AML-193 (cell line): ENCODE measurements at places on chromosomes 11 and 22.

DNA sequence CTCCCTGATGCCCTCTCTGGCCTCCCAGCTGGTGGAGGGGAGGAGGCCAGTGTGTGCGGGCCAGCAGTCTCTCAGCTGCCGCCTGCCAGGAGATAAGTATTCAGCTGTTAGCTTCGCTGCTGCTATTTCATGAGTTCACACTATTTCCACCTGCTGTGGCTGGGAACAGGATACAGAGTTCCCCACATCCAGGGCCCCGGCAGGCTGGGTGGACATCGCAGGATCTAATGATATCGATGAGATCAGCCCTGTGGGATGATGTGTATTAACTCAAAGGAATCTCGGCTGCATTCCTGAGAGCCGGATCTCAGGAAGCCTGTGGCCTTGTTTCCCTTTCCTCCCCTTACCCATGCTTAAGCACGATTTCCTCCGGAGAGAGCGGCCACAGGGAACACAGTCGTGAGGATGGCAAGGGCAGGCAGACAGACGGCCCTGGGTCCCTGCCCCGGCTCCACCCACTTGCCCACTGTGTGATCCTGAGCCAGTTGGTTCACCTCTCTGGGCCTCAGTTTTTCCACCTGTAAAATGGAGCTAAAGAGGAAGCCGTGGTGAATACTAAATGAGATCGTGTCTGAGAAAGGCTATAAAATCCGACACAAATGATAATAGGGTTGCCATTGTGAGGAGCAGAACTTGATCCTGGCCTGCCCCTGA is 6.5 kb upstream of the PVALB start:
- DNase-seq, result no peak

DNA sequence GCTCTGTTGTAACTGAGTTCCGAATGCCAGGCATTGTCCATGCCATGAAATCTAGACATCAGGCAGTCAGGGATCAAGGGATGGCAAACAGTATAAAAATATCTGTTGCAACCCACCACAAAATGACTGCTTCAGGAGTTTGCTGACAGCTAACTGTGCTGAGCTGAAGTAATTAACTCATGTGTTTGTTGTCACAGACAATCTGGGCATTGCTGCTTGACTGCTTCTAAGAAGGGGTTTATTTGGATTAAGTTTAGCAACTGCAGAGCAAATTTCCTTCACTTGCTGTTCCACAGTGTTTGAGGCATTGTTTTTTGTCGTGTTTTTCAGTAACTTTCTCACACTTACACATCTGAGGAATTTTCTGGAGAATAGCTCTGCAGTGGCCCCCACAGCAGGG is 30.4 kb downstream of the BSX start:
- DNase-seq, result no peak

DNA sequence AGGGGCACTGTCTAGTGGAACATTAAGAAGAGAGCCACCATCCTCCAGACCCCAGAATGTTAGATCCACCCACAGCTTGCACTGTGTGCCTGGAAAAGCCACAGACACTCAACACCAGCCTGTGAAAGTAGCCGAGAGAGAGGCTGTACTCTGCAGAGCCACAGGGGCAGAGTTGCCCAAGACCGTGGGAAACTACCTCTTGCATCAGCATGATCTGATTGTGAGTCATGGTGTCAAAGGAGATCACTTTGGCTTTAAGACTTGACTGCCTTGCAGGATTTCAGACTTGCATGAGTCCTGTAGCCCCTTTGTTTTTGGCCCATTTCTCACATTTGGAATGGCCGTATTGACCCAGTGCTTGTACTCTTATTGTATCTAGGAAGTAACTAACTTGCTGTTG is 115.9 kb upstream of the CCDC179 start:
- DNase-seq, result peak; percentile 35

GRCh38 chr11:2762451-2762850 is 62.7 kb upstream of the KCNQ1OT1 start:
- DNase-seq, result no peak

- no peak for DNase-seq
These were observed 3.7 kb upstream of the MTFP1 start for GRCh38 chr22:30421695-30422480.

- DNase-seq, result no peak
These were observed 22.2 kb upstream of the ACR start for GRCh38 chr22:50715776-50716175.

DNA sequence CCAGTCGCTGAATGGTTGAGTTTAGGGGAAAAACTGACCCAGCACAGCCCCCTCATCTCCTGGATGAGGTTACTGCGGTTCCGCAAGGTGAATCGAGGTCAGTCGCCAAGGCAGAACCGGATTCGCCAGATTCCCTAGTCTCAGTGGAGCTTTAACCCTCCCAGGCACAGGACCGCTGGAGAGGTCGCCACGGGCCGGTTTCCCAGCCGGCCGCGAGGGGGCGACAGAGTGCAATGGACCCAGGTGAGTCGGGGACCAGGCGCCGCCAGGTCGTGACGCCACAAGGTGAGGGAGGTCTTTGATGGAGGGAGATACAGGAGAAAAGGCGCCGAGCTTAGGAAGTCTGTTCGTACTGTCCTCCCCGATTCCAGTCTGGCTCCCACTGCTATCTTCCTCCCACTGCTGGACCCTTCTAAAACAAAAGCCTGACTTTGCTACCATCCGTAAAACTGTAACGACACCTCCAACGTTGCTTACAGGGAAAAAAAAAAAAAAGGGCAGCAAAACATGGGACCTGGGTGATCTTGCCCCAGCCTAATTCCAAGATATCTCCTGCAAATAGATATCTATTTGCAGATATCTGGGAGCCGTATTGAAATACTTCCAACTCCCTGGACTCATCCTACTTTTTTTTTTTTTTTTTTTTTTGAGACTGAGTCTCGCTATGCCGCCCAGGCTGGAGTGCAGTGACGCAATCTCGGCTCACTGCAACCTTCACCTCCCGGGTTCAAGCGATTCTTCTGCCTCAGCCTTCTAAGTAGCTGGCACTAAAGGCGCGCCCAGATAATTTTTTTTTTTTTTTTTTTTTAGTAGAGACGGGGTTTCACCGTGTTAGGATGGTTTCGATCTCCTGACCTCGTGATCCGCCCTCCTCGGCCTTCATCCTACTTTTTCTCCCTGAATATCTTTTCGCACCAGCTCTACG is 1.4 kb upstream of the GGA1 start:
- DNase-seq, result peak; percentile 29

DNA sequence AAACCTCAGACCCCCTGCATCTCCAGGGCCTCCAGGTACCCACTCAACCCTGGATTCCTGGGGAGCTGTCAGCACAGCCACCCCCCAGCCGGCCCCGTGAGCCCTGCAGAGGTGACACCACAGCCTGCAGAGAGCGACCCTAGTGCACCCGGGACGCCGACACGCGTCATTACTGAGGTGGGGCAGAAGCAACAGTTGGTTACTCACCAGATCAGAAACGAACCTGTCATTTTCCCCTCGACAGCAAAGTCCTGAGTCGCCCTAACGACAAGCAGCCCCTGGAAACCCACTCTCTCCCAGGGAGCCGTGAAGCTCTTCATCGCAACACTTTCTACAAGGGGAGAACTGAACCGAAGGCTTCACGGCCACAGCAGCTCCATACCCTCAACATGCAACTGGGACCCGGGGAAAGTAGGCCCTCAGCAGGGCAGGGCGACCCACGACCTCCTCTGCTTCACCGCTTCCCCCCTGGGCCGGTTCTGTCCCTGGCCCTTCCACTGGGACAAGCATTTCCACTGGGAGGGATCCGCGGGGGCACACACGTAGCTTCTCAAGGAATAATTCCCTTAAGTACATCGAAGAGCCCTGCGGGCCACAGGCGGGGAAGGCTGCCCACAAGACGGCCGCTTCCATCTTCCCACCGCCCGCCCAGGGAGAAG is 1.6 kb downstream of the BRD1 start:
- DNase-seq, result no peak

- no peak for DNase-seq
These were observed 31.2 kb downstream of the CD82 start for GRCh38 chr11:44596525-44597276.

DNA sequence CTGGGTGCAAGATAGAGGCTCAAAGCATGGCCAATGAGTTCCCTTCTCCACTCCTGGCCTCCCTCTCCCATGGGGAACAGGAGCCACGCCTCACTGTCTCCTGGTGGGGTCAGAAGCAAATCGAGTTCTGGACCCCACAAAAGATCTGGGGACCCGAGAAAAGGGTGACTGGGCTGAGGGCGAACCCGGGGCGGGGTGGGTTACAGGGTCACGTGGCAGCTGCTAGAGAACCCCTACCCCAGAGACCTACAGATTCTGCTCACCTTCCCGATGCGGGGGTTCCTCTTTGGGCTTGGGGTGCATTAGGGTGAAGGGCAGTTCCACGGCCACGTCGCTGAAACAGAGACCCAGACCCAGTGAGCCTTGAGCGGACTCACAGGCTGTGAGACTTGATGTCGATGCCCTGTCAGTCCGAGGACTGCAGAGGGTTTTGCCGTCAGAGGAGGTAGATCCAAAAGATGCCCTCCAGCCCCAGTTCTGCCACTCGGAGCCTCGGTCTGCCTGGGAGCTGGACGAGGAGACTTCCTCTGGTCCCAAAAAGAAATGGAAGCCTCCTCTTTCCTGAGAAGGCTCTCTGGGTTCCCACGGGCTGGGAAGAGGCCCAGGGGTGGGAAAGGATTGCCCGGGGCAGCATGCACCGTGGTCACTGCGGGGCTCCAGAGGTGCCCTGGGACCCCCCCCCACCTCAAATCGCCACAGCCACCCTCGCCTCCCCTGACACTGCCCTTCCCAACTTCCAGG is 28.2 kb downstream of the TPBGL start:
- DNase-seq, result no peak
